ENCODE measurements at places on chromosomes 2 and 18.

DNA sequence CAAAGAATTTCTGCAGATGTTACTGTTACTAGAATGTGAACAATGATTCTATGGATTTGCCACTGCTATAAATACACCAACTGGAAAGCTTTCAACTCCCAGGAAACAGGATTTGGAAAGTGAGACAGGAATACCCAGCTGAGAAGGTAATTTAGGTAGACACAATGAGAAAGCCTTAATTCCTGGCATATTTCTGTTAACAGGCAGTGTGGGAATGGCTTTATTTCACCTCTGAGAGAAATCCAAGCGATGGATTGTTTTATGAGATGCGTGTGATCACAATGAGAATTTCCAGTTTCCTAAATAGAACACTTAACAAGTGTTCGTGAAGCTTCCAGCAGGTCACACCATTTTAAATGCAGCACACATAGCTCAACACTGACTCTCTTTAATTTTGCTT is 133.0 kb downstream of the SLC8A1 start:
- no peak for DNase-seq

DNA sequence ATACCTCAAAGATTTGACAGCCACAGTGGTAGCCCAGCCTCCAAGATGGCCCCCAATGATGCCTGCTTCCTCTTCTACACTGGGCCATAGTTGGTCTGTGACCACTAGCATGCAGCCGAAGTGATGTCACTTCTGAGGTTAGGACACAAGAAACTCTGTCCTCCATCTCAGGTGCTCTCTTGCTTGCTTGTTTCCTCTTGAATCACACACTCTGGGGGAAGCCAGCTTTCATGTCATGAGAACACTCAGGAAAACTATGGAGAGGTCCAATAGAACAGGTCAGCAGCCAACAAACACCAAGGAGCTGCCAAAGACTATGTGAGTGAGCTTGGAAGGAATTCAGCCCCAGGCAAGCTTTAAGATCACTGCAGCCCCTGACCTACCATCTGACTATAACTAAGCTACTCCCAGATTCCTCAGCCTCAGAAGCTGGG is 3.3 kb upstream of the ADAM17 start:
- DNase-seq, result no peak

- no peak for DNase-seq
These were observed 129.6 kb downstream of the RBMS1 start for GRCh38 chr2:160363961-160364360.

- DNase-seq, result no peak
These were observed 99.3 kb downstream of the KLHL29 start for GRCh38 chr2:23484275-23484674.

GRCh38 chr2:207282916-207283315 is 117.2 kb upstream of the KLF7 start:
- DNase-seq, result no peak

All from activated T-cell treated with anti-CD3 and anti-CD28 coated beads, Interleukin-2, amount 50 U/mL, for 24 hours (primary cell).